Fibroblast of lung (primary cell): ENCODE measurements at places on chromosomes 5 and 9. TPM values are rescaled to one million over a fixed set of nuclear protein-coding genes. Genes with fewer than 3 reads are reported as not detected.

The GARIN3 gene
- not detected in 2 replicates for total RNA-seq

The CAMK4 gene
- 0.77 and 0.83 TPM in 2 replicates for total RNA-seq

The SLC30A5 gene
- total RNA-seq: 65.7 and 97.1 TPM in 2 replicates

The GABRG2 gene
- under 0.01 TPM in 1 of 2 replicates, not detected in the other for total RNA-seq

The FGFR4 gene
- total RNA-seq: 12.6 and 13.6 TPM in 2 replicates
